CD4-positive, alpha-beta memory T cell (primary cell): ENCODE measurements at places on chromosomes 4 and X.

- DNase-seq = no peak
These were observed 29.0 kb upstream of the CCDC110 start for GRCh38 chr4:185500576-185500975.

DNA sequence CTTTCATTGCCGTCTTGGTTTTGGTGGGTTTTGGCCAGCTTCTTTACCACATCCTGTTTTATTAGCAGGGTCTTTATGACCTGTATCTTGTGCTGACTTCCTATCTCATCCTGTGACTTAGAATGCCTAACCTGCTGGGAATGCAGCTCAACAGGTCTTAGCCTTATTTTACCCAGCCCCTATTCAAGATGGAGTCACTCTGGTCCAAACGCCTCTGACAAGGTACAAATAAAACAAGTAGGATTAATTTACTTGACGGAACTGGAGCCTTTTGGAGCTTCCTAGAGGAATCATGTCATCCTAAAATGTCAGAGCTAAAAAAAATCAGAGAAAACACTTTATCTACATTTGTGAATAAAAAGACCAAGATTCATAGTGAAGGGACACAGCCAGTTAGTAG lies 66.2 kb upstream of the ATXN3L start:
- no peak for DNase-seq

DNA sequence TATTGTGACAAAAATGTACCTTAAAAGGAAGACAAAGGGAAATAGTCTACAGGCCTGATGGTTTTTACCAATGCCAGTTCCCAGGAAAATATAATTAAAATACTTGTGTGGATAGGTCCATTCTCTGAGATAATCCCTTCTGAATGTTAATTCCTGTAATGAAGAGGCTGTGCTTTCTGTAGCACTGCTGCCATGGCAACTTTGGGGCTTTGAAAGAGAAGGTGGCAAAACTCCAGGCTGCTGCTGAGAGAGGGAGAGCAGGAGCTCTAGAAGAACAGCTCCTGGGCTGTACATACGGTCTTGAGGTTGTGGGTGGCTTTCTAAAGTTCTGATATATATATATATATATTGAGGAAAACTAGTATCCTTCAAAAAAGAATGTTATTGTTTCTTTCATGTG lies 125.4 kb downstream of the PDLIM5 start:
- DNase-seq = no peak

DNA sequence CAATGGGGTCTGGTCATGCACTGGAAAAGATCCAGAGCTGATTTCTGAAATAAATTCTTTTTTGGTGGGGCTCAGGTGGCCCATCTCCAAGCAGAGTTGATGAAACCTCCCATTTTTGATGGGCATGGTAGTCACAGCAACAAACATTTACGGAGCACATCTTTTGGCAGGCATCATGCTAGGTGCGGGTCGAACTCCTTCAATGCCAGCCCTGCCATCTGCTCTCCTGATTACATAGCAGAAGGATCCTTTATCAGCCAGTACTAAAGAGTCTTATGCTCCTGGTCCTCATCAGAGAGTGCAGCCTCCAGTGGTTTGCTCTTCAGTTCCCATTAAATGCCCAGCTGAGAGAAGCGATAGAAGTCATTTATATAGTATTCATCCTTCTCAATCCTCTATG lies 121.7 kb downstream of the GRXCR1 start:
- DNase-seq = no peak

- no peak for DNase-seq
These were observed 55.9 kb upstream of the FHDC1 start for GRCh38 chr4:152880263-152880662.

DNA sequence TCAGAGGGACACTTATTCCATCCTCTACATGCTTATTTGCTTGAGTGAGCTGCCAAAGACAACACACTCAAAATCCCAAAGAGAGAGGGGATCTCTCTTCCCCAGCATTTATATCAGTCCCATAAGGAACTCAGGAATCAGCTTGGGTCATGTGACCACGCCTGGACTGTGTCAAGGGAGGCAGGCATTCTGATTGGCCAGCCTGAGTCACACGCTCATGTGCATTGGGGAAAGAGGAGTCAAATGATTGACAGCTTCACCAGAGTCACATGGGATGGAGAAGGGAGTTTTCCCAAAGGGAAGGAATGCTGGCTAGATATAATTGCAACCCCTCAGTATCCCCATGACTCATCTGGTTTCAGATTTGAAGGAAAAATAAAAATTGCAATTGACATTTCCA lies 49.0 kb downstream of the RWDD4 start:
- DNase-seq = no peak

- DNase-seq = no peak
These were observed 225.9 kb downstream of the NR3C2 start for GRCh38 chr4:148216321-148216720.

DNA sequence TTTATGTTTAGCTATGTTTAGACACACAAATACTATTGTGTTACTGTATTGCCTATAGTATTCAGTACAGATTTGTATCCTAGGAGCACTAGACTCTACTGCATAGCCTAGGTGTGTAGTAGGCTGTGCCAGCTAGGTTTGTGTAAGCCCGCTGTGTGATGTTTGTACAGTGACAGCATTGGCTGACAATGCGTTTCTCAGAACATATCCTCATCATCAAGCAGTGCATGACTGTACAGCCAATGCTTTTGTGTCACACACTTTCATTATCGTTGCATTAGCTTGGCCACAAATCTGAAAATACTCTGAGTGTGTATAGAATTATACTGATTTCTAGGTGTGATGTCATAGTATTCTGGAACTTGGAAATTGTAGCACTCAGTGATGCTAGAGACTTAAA lies 63.4 kb downstream of the CLDN34 start:
- DNase-seq = no peak

DNA sequence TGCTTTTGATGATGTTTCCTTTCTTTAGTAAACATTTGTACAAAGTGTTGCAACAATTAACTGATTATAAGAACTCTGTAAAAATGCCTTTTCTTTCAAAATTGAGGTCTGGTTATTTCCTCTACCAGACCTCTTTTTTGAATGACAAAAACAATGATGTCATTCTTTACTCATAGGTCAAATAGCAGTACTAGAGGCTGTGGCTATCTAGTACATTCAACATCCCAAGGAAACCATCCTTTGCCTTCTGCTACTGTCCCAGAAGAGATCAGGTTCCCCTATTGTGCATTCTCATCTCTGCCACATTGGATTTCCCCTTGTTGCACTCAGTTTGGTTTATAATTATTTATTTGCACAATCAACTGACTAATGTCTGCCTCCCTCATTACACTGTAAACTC lies 19.1 kb upstream of the MAD2L1 start:
- no peak for DNase-seq

DNA sequence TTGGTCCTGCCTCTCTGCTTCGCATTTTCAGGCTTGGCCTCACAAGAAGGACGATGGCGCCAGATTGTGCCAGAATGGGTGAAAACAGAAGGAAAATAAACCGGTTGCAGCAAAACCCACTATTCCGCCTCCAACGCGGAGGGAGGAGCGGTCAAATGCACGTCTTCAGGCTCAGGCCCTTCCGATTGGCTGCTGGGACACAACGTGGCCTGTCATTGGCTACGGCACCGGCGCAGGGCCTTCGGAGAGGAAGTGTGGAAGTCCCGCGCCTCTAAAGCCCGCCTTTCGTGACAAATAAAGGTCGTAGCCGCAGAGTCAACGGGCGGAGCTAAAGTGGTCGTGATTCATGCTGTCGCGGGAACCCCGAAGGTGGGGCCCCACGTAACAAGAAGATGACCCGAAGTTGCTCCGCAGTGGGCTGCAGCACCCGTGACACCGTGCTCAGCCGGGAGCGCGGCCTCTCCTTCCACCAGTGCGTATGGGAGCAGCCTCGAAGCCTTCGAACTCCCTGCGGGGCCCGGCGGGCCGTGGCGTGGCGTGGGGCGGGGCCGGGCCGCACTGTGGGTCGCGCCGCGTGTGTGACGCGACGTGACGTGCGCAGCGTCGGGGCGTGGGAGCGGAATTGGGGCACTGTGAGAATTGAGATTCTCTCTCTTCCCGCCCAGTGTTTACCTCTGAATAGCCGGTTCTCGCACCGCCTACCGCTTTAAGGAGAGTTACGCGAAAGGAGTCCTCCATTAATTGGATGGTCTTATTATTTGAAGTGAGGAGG lies at the start of gene THAP9:
Gene THAP9 (plus strand): TSS at position 325 of the 772 bp plus-strand sequence. CDS start 68 bp downstream, at position 393.
- DNase-seq = peak; percentile 100

- no peak for DNase-seq
These were observed 964 bp downstream of the VEGFC start for GRCh38 chr4:176791591-176792325.

- no peak for DNase-seq
These were observed 1.8 kb downstream of the AVPR2 start for GRCh38 chrX:153906126-153906917.

- DNase-seq = no peak
These were observed 3.9 kb downstream of the FGF2 start for GRCh38 chr4:122830426-122831095.

DNA sequence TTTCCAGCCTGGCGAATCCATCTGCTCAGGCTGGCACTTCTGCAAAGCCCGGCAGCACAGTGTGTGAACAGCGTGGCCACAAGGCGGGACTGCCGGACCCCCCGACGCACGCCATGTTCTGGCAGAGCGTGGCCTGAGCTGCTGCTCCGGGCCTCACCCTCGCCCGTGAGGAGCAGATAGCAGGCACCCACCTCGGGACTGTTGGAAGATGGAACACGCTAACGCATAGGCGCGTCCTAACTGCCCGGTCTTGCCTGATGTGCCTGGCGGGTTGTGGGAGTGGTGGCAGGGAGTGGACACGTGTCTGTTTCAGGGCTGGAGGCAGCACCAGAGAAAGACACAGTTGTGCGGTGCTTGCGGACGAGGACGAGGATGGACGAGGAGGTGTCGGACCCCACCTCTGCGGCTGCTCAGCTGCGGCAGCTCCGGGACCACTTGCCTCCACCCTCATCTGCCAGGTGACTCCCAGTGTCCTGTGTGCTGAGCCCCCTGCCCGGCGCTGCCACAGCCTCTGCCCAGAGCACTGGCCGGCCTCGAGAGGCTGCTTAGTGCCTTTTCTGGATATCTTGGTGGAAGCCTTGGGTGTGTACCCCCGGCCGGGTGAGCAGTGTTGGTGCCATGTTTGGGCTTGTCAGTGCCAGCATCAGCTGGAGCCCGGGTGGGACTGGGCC lies 28.2 kb downstream of the UVSSA start:
- no peak for DNase-seq

DNA sequence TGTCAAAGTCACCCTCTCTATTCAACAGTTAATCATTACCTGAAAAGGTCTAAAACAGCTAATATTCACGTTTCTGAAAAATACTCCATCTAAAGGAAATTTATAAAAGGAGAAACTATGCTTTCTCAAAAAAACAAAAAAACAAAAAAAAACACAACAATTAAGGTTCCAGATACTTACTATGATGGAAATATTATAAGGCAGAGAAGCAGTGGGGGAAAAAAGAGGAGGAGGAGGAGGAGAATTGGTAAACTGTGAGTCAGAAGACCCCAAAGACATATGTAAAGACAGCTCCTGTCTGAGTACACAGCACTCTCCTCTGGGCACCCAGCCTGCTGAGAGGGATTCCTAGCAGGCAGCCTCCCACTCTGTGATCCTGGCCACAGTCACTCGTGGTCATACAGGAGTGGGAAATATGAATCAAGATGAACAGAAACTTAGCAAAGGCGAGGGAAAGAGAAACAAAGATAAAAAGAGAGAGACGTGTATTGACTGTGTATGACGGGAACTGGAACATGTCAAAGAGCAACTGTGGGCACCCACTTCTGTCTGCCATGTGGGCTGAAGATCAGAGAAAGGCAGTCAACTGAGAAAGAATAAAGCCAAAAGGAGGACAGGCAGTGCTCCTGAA lies 12.5 kb downstream of the KLHL15 start:
- peak; percentile 7 for DNase-seq

DNA sequence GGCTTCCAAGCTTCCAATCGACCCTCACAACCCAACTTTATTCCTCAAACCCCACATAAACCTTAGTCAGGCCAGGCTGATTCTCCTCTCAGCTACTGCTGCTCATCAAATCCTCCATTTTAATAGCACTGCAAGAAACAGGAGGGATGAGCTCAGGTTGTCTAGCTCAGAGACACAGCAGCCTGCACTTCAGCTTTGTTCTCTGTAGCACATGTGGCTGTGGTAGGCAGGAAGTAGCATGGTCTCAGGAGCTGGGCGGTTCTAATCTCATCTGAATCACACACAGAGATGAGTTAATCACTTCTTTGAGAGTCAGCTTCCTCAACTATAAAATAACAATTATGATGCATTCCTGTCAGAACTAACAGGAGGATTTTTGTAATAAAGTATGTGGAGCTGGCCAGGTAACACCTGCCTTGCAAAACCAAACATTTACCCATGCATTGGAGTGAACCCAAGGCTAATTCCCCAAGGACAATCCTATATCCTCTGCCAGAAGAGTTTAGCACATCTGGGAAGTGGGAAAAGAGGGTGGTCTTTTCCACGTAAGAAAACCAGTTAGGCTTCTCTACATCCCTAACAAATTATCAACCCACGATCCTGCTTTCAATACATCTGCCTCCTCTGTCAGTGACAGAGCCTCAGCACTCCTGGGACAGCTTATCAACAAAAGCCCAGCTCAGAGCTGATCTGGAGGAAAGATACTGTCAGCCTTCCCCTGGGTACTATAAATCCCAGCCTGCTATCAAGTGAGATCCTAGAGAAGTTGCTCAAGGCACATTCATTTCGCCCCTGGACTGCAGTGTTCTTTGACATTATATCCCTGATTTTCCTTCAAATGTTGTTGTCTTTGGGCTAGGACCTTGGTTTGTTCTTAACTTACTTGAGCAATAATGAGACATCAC lies 32.8 kb downstream of the ELOVL6 start:
- DNase-seq = peak; percentile 65

DNA sequence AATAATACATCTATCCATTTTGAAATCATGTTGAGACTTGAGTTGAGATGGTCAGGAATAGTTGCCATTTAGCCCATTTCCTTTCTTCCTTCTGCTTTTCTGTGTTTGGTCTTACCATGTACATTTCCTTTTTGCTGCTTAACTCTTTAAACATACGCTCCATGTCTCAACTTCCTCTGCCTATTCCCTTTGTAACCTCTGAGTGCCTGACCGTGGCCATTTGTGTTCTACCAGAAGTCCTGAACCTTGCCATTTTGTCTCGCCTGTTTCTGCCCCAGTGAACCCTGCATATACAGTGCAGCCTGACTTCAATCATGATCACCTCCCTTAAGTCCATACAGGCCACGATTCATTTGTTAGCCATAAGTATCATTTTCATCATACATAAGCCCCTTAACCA lies 169.0 kb downstream of the RAPGEF2 start:
- no peak for DNase-seq

DNA sequence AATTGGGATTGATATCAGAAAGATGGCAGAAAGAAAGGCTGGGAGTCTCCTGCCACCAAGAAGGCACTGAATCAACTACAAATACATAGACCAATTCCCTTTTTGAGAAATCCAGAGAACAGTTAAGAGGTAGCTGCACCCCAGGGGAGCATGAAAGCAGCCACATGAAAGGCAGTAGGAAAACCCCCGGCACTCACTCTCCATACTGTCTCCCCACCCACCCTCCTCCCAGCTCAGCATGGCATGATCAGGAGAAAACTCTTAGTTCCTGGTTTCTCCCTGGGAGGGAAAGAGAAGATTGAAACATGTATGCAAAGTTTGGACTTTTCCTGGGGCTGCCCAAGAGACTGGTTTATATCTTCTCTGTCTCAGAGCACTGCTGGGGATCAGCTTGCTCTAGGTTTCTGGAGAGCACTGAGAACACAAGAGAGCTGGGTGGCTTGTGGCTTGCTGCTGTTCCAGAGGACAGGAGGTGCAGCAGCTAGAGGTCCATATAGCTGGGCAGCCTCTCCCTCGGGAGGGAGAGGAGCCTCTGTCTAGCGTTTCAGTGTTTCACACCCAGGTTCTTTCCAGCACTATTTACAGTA lies 305.7 kb downstream of the PDGFC start:
- DNase-seq = no peak
